Retina (tissue), 1 donor: ENCODE measurements at places on chromosomes 7 and 10.

DNA sequence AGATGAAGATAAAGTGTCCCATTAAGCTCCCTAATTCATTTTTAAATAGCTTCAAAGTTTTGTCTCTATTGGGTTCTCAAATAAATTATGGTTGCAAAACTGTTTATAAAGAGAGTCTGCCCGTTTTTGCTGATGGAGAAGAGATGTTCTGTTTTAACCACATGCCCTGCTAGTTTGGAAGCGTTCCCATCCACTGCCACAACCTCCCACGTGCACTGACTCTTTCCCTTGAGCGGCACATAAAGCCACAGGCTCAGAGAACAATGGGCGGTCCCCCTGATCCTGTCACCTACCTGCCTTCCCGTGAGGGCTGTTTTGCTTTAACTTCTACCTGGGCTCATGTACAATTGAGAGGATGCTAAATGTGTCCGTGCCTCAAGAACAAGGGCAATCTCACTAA lies 65.5 kb downstream of the CPVL start:
- no peak for DNase-seq

- DNase-seq: no peak
Observed at GRCh38 chr7:114155116-114156110, 236.6 kb upstream of the PPP1R3A start.

DNA sequence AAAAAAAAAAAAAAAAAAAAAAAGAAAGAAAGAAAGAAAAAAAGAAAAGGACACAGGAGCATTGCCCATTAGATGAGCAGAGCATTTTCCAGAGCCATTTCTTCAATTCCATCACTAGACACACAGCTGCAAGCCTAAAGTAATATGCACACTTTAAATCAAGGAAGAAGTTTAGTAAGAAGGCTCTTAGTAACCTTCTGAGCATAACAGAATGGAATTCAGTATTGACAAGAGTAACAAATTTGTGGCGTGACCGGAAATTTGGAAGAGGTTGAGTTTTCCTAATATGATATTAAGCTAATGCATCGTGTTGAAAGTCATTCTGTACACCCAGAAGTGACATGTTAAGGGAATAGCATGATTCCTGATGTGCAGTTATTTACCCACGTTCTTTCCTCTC lies 35.3 kb downstream of the SMURF1 start:
- DNase-seq: no peak

DNA sequence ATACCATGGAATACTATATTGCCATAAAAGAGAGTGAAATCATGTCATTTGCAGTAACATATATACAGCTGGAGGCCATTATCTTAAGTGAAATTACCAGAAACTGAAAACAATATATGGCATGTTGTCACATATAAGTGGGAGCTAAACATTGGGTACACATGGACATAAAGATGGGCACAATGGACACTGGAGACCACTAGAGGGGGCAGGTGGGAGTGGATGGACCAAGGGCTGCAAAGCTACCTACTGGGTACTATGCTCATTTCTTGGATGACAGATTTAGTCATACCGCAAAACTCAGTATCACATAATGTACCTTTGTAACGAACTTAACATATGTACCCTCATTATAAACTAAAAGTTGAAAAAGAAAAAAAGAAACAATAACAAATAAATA lies 1167.6 kb downstream of the NXPH1 start:
- no peak for DNase-seq

DNA sequence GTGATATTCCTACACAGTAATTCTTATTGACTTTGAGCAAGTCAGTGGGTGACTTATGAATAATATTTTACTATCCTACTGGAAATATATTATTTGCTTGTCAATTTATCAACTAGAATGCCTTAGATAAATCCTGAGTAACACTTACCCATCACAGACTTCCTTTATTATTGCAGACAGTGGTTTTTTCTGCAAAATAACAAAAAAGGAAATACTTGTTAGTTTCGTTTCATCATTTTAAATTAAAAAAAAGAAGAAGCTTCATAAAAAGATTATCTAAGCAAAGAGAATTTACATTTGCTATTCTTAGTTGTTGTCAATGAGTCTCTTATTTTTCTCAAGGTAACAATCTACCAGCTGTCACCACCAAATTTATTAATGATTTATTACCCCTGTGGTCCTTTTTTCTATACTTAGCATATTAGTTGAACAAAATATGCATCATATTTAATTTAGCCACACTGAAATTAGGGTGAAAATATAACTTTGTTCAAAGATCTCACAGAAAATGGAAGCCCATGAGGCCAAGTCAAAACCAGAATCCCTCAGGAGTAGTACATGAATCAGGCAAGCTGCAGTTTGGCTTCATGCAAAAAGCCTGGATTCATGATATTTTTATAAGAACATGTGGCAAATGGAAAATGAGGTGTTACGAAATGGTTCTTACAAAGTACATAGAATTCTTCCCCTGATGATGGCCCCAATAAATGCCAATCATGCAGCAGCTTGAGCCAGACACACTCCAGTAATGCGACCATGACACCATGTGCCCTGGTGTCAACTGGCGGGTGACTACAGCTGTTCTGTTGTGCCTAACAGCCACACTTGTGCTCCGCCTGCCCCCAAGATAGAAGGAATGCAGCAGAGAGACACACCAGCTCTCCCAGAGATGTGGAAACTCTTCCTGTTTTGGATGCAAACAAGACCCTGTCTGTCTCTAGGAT lies 132.6 kb downstream of the ELMO1 start:
- no peak for DNase-seq

DNA sequence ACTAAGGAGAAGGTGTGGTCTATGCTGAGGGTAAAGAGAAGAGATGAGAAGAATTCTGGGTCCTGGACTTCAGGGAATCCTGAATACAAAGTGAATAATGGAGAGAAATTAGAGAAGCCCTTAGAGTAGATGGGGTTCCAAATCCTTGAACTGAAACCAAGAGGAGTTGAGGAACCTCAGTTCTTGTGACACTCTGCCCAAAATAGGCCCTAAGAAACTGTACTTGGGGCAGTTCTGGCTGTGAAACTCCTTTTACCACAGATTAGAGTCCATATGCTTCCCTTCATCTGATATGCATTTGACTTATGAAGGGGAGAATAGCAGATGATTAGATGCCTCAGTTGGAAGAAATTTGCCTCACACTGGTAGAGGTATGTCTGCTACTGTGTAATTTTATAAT lies 19.0 kb downstream of the TES start:
- no peak for DNase-seq

GRCh38 chr7:38658921-38659320 lies 27.7 kb upstream of the AMPH start:
- DNase-seq: no peak

- DNase-seq: peak; percentile 95
Observed at GRCh38 chr10:59709395-59710125, at the start of gene SLC16A9. Gene SLC16A9 (minus strand): TSS chr10:59709850. CDS start chr10:59684291, 25,559 bp downstream.

GRCh38 chr7:45174328-45174610 lies 16.7 kb downstream of the RAMP3 start:
- DNase-seq: no peak

DNA sequence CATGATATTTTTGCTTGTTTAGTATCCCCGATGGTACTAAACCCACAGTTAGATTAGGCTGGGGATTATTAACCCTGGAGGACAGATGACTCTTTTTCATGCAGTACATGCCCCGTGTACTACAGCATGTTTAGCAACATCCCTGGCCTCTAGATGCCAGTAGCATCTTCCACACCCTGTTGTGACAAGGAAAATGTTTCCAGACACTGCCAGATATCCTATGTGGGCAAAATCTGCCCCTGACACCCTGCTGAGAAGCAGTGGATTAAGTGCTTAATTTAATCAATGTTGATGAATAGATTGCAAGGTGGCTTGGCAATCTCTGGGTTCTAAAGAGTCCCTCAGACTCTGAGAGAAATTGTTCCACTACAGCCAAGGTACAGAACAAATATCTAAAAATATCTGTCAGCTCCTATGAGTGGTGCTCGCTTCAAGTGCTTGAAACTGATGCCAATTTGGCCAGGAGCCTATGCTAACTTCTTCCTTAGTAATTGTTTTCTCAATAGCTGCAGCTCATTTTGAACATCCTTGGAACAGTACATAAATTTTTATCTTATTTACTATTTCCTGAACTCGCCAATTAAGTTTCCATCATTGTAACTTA lies 247.0 kb downstream of the SORCS1 start:
- no peak for DNase-seq

GRCh38 chr7:36021917-36022550 lies 131.0 kb upstream of the EEPD1 start:
- DNase-seq: no peak

DNA sequence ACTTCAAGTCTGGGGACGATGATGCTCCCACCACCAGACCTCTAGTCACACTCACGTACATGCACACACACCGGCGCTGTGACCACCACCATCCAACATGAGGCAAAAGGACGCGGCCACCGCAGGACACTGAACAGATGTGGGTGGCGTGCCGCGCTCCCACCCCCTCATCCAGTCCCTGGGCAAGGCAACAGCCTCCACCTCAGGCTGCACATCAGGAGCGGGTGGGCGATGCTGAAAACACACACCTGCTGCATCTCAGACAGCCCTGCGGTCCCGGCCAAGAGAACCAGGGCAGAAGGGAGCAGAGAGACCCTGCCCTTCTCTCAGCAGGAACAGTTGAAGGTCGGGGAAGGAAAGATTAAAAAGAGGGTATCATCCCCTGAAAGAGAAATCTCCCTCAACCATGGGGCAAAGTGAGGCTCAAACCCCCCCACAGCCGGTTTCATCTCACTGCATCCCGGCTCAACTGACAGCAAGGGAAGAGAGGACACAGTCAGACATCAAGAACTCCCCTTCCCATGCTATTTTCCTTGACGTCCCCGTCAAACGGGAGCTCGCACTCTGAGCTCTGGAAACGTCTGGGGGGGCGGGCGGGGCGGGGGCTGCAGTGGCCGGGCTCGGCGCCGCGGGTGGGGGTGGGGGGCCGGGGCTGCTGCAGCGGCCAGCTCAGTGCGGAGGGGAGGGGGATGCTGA lies 1.1 kb downstream of the CAMK2G start:
- DNase-seq: peak; percentile 50

- DNase-seq: no peak
Observed at GRCh38 chr10:129278686-129279085, 188.4 kb upstream of the MGMT start.

GRCh38 chr10:62239994-62240393 lies 28.6 kb downstream of the RTKN2 start:
- no peak for DNase-seq

- DNase-seq: peak; percentile 67
Observed at GRCh38 chr10:28807760-28808613, 130.7 kb downstream of the BAMBI start.

DNA sequence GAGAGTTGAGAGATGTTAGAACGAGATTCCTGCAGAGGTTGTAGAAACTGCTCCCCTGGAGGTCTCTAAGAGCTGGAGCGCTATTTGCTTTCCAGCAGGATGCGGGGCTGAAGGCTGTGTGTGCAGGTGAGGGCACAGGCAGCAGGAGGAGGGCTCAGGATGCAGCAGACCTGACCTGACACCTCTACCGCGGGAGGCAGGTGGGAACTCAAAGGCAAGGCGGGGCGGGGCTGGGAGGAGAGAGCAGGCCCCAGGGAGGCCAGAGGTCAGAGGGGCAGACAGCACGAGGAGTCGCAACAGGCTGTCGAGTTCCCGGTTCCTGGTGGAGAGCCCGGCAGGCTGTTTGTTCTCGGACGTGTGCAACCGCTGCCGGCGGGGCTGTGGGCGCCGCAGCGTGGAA lies 7.9 kb upstream of the CRTAC1 start:
- no peak for DNase-seq

- no peak for DNase-seq
Observed at GRCh38 chr10:44552726-44553125, 167.8 kb upstream of the CXCL12 start.

DNA sequence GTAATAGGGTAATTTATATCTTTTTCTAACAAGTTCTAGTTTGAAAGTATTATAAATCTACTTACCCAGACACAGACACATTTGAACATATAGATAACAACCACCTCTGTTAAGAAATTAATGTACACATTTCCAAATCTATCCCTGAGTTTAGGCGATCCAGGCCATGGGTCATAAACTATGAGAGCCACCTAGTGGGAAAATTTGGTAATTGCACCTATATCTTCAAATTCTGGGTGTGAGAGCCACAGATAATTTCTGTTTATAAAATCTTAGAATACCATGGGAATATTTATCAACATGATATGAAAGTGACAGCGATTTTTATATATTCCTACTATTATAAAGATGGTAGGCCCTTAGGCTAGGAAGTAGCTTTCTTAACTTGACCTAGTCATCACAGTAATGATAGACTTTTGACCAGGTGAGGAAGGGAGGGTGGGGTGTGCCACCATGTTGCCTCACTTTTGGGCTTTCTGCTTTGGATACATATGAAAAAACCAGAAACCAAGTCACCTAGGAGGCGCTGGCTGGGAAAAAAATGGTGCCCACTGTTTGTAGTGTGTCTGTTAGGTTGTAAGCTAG lies 8.0 kb upstream of the EPHA1 start:
- no peak for DNase-seq

- peak; percentile 44 for DNase-seq
Observed at GRCh38 chr10:129897871-129898626, 66.0 kb downstream of the EBF3 start.

- DNase-seq: no peak
Observed at GRCh38 chr7:37756797-37757551, 73.4 kb downstream of the GPR141 start.

DNA sequence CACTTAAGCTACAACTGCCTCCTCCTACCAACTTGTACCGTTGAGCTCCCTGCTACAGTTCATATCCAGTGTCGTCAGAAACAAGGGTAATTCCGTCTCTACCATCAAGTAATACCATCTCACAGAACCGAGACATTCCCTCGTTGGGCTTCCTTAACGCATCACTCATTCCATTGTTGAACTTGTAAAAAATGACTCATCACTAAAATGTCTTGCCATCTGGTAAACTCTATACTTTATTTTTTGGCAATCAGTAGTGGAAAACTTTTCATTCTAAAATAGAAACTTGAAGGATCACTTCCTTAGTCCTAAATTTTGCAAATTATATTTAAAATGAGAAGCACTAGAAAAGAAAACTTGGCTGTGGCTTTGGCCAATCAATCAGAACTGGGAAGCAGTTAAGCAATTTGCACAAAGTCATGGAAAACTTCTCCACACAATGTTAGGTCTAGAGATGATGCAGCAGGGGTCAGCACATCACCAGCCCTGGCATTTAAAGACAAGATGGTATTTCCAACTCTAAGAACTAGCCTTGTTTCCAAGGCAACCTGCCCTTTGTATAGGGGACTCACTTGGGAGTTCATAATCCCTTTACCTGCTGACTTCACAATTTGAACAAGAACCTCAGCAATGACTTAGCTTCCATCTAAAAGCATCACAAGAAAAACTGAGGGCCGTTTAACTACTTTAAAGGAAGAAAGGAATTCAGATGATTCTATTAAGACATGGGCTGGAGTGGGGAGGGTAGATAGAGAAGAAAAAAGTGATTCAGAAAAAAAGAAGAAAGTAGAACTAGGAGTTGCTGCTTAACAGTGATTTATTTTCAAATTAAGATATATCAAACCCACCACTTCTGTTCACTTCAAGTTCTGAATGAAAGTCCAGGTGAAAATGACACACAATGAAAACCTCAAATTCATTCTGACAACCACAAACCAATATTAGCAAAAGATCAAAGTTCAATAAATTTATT lies 288.1 kb downstream of the PARD3 start:
- DNase-seq: no peak

DNA sequence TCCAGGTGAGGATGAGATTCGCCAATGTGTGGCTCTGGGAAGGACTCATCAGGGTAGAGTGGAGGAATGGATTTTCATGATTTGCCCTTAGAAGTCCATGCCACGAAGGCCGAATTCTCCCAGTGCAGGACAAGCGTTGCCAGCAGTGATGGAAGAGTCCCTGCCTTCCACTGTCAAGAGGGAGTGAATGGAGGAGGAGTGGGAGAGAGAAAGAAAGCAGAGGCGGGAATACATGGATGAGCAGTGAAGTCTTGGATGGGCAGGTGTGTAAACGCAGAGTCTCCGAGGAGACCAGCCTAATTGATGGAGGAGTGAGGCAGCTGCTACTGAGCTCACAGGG lies 419.2 kb downstream of the GLRX3 start:
- DNase-seq: no peak
